ENCODE measurements at places on chromosomes 1 and 21.

DNA sequence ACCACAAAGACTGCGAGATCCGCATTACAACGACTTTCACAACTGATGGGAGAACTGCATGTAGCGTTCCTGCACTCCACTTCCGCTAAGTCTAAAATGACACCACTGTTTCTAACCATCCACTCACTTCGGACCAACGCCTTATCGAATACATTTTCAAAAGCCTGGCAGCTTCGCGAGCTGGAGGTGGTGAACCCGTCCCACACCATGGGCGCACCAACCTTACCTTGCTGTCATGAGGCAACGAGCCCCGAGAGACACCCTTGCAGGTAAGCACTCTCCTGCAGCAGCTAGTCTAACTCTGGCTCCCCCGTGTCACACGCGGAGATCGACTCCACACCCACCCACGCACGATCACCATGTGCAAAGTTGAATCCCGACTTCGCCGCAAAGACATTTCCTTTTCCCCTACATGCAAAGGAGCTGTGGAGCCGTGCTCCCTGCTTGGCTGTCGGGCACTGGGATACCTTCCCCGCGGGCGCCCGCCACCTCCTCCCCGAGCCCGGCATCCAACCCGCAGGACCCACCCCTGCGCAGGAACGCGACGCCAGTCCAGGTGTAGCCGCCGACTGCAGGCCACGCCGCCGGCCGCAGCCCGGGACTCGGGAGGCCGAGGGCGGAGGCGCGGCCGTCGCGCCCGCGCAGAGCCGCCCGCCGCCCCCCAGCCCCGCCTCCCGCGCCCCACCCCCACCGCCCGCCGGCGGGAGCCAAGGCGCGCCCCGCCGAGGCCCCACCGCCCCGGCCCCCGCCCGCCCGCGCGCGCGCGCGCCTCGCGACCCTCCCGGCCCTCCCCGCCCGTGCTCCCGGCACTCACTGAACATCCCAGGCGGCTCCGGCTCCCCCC is 629 bp downstream of the TAF5L start:
- no peak for DNase-seq

- DNase-seq: no peak
Observed at GRCh38 chr1:93614986-93615581, 66.6 kb downstream of the BCAR3 start.

GRCh38 chr21:41802684-41803083 is 35.8 kb upstream of the RIPK4 start:
- peak; percentile 72 for DNase-seq

- DNase-seq: peak; percentile 40
Observed at GRCh38 chr1:96598416-96599168, 123.0 kb upstream of the PTBP2 start.

Measured in head of caudate nucleus (tissue), 42 donors.